Caco-2 (cell line): ENCODE measurements at places on chromosomes 12 and 14.
A peak's percentile ranks its signal among the peaks of the same experiment; 100 is the strongest.

GRCh38 chr12:63918800-63919300, 74.3 kb downstream of the SRGAP1 start:
- no peaks in the 10 kb centered on the region; the same call in 1 of the 2 replicates for H3K36me3 ChIP-seq
- H3K27me3 ChIP-seq = no peaks in the 10 kb centered on the region
- no peak overlapping the region for H3K4me3 ChIP-seq
- peaks cover 70% of the 10 kb centered on the region for H3K4me1 ChIP-seq
- no peak for DNase-seq
- peak overlapping the region; percentile 77 for H3K27ac ChIP-seq

DNA sequence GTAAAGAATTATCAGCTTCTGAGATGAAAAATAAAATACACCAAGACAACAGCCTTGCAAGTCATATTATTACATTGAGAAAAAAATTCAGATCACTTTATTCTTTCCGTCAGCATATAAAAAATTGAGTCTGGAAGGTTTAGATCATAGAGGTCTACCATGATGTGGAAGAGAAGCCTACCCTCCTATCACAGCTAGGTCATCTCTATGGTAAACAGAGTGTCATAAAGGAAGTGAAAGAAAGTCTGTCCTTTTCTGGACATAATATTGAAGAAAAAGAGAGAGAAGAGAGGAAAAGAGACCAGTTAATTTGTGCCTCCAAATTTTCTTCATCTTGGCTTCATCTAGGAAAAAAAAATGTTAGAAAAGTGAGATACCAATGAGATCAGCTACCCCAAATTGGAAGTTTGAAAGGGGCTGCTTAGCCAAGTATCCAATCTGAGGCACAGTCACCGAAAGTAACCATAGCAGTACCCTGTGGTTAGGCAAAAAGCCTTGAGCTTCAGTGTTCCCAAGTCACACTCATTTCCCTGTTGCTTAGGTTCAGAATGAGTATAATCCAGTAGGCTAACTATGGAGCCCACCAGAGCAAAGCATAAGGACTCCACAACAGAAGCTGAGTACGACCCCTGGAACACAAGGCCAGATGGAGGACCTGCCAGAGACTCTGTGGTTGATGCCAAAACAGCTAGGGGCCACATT, 38.1 kb downstream of the DUSP6 start:
- DNase-seq = no peak
- H3K4me1 ChIP-seq = peaks cover 9% of the 10 kb centered on the region
- no peaks in the 10 kb centered on the region for H3K36me3 ChIP-seq
- H3K27me3 ChIP-seq = no peaks in the 10 kb centered on the region
- no peak overlapping the region for H3K4me3 ChIP-seq
- no peak overlapping the region for H3K27ac ChIP-seq

GRCh38 chr14:89422952-89423345, 5.9 kb upstream of the FOXN3 start:
- no peak overlapping the region for H3K4me3 ChIP-seq
- H3K27me3 ChIP-seq = no peaks in the 10 kb centered on the region
- H3K4me1 ChIP-seq = peaks cover 19% of the 10 kb centered on the region

DNA sequence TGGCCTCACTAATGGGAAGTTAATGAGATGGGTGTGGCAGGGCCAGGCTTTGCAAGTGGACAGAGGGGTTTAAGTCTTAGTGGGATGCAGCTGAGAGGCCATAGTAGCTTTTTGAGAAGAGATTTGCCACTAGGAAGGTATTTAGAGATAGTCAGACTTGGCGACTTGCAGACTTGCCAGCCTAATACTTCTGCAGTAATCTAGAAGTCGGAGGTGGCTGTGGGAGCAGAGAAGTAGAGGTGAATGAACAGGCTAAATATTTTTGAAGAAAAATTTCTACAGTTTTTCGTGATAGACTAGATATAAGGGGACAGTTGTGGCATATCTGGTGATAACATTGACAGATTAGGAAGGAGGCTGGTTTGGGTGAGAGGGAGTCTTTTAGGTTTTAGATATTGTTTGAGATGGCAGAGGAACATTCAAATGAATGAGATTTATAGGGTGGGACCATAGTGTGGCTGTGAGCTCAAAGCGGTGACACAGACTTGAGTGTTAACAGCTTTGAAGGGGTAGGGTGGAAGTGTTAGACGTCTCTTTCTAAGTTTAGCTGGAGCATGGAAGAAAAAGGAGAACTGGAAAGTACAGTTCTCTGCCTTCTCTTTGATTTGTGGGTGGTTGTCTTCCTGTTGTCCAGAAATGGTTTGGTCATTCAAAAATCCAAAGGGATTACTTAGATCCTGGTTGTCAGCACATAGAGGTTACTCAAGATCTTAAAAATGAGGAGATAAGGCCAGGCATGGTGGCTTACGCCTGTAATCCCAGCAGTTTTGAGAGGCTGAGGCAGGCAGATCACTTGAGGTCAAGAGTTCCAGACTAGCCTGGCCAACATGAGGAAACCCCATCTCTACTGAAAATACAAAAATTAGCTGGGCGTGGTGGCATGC, 44.9 kb downstream of the MAPKAPK5 start:
- no peak overlapping the region for H3K27ac ChIP-seq
- H3K4me3 ChIP-seq = no peak overlapping the region
- no peaks in the 10 kb centered on the region for H3K27me3 ChIP-seq
- DNase-seq = no peak
- peaks cover 5% of the 10 kb centered on the region for H3K36me3 ChIP-seq
- H3K4me1 ChIP-seq = no peaks in the 10 kb centered on the region

- no peak overlapping the region for H3K27ac ChIP-seq
- no peaks in the 10 kb centered on the region for H3K36me3 ChIP-seq
- H3K4me1 ChIP-seq = no peaks in the 10 kb centered on the region
- no peak overlapping the region for H3K4me3 ChIP-seq
- peak; percentile 72 for DNase-seq
These were observed 1030.4 kb downstream of the TMEM121 start for GRCh38 chr14:106556665-106557289.

GRCh38 chr12:12357719-12358461, 1.0 kb downstream of the BORCS5 start:
- H3K4me3 ChIP-seq = peak overlapping the region; percentile 86
- H3K4me1 ChIP-seq = peaks cover 7% of the 10 kb centered on the region; the same call in 1 of the 2 replicates
- no peak for DNase-seq
- no peaks in the 10 kb centered on the region; the same call in 1 of the 2 replicates for H3K36me3 ChIP-seq
- peak overlapping the region; percentile 96 for H3K27ac ChIP-seq

GRCh38 chr12:7716381-7716780, 5.1 kb downstream of the DPPA3 start:
- no peaks in the 10 kb centered on the region for H3K27me3 ChIP-seq
- no peaks in the 10 kb centered on the region for H3K36me3 ChIP-seq
- peak; percentile 62 for DNase-seq
- peaks cover 10% of the 10 kb centered on the region for H3K4me1 ChIP-seq
- no peak overlapping the region for H3K4me3 ChIP-seq
- peak overlapping the region; percentile 54 for H3K27ac ChIP-seq

DNA sequence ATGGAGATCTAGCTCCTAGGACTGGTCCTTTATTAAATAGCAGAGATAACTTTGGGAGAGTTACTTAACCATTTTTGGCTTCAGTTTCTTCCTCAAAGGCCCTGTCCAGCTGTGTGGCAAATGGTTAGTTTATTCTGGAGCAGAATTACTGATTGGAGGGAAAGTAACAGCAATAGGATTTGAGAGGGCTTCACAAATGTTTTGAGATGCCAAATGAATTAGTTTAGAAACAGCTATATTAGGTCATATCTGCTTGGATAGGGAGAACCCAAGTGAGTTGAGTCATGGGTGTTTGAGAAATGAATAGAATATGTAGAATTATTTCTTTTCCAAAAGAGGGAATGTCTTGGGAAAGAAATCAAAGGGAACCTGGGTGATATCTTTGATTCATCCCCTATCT, 17.5 kb downstream of the RASSF3 start:
- H3K36me3 ChIP-seq = 0 out of 2 replicates have a peak, but pooled peaks cover 1% of the 10 kb centered on the region
- DNase-seq = no peak
- no peaks in the 10 kb centered on the region for H3K27me3 ChIP-seq

DNA sequence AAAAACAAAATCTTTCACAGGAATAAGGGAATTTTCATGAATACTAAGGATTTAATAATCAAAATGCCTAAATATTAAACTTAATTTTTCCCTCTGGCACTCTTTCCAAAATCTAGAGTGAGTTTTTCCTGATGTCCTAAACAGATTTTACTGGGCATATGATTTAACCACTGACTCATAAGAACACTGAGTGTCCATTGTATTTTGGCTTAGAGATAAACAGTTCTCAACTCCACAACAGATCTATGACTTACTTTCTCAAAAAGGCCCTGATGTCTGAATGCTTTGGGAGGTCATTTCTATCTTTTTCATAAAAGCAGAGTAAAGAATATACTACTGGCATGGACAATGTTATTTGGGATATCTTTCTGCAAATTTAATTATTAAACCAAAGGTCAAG, 15.0 kb downstream of the TMBIM4 start:
- no peak overlapping the region for H3K27ac ChIP-seq
- no peaks in the 10 kb centered on the region for H3K4me1 ChIP-seq
- H3K27me3 ChIP-seq = no peaks in the 10 kb centered on the region
- H3K4me3 ChIP-seq = no peak overlapping the region
- DNase-seq = no peak
- no peaks in the 10 kb centered on the region; the same call in none of the 2 replicates for H3K36me3 ChIP-seq

- H3K27ac ChIP-seq = no peak overlapping the region
- H3K36me3 ChIP-seq = no peaks in the 10 kb centered on the region
- no peak for DNase-seq
- H3K4me3 ChIP-seq = no peak overlapping the region
These were observed 213.7 kb upstream of the SYT10 start for GRCh38 chr12:33653362-33653761.

DNA sequence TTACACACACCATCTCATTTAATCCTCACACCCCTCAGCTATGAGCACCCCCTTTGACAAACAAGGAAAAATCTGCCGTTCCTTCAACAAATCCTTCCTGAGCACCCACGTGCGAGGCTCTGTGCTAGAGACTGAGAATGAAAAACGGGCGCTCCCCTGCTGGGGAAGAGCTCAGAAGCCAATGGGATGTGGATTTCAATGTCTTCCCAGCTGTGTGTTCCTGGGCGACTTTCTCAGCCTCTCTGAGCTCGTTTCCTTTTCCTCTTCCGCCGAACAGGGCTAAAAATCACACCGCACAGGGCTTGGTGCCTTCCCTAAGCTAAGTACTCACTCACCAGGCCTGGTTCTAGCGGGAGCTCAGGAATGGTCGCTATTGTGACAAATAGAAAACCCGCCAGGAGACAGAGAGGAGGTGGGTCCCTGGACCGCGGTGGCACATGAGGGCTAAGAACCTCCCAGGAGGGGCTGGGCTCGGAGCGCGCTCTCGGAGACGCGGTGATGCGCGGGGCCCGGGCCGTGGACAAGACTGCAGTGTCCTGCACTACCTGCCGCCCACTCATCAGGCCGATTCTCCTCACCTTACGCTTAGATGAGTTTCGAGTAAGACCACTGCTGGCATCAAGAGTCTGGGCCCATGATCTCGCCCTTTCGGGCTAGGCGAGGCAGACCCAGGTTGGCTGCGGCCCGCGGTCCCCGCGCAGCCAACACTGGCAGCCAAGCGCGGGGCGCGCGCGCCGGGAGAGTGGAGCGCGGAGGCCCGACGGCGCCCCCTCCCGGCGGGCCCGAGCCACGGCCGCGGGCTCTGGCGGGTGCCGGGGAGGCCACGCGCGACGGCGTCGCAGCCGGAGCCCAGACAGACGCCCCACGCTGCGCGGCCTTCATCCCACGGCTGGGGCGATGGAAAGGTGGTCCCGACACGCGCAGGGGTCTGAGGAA, 17.0 kb downstream of the ZDHHC22 start:
- H3K27me3 ChIP-seq = no peaks in the 10 kb centered on the region
- no peaks in the 10 kb centered on the region for H3K36me3 ChIP-seq
- H3K4me3 ChIP-seq = no peak overlapping the region
- 0 out of 2 replicates have a peak, but pooled peaks cover 5% of the 10 kb centered on the region for H3K4me1 ChIP-seq

DNA sequence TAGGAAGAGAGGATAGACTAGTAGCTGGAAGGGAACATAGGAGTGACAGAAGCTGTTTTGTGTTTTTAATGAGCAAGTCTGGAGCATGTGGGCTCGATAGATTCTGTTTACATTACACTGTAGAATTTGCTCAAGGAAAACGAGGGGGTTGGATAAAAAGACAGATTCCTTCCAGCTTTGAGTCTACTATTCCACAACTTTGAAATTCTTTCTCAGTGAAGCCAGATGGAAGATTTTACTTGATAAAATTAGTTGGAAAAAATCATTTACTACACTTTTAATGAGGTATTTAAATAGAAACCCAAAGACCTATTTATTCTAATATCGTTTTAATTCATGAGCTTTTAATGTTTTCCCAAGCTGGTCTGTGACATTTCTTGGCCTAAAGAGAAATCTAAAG, 19.5 kb upstream of the EPS8 start:
- no peak overlapping the region for H3K27ac ChIP-seq
- no peaks in the 10 kb centered on the region for H3K4me1 ChIP-seq
- no peak overlapping the region for H3K4me3 ChIP-seq
- no peaks in the 10 kb centered on the region for H3K36me3 ChIP-seq
- H3K27me3 ChIP-seq = no peaks in the 10 kb centered on the region

DNA sequence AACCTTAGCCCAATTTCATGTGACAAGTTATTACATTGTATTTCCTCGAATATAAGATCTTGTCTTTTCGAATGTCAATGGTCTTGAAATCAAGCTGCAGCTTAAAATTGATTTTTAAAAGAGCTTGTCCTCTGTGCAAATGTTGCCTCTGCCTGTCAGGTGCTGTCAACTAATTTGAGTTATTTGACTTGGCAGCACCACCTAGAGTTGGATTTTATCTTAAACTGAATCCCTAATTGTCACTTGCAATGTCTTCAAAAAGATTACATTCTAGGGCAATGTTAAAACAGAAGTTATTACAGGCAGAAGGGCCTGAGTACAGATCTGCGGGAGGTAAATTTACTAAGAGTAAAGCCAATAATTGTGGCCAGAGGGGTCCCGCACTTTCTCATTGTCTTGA, 26.2 kb upstream of the TUNAR start:
- DNase-seq = no peak
- no peaks in the 10 kb centered on the region for H3K4me1 ChIP-seq
- no peak overlapping the region for H3K27ac ChIP-seq
- H3K27me3 ChIP-seq = no peaks in the 10 kb centered on the region
- H3K4me3 ChIP-seq = no peak overlapping the region

DNA sequence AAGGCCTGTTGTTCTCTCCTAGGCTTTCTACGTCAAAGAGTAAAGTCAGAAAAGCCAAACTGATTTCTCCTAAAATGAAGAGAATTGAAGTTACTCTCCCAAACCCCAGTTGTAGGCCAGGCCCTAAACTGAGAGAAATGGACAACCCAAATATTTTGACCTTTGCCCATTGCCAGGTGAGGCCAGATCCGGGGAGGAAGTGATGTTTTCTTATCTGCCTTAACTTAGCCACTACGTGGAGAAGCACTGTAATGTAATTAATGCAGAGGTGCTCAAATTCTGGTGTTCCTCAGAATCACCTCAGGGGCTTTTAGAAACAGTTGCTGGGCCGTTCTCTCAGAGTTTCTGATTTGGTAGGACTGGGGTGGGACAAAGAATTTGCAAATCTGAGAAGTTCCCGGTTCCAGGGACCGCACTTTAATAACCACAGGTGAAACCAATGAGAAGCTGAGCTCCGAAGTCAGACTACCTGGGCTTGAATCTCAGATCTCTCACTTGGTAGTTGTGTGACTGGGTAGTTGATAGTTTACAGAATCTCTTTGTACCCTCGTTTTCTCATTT, 73.2 kb downstream of the ETV6 start:
- no peak for DNase-seq
- no peaks in the 10 kb centered on the region for H3K27me3 ChIP-seq
- no peaks in the 10 kb centered on the region; the same call in 1 of the 2 replicates for H3K36me3 ChIP-seq
- H3K27ac ChIP-seq = no peak overlapping the region
- H3K4me1 ChIP-seq = peaks cover 8% of the 10 kb centered on the region; the same call in 1 of the 2 replicates
- H3K4me3 ChIP-seq = no peak overlapping the region

GRCh38 chr12:116594325-116595038, 35.3 kb downstream of the MAP1LC3B2 start:
- no peak overlapping the region for H3K4me3 ChIP-seq

GRCh38 chr14:22597265-22597664, 835 bp upstream of the ABHD4 start:
- peak overlapping the region; percentile 84 for H3K4me3 ChIP-seq
- peaks cover 46% of the 10 kb centered on the region for H3K4me1 ChIP-seq
- no peak for DNase-seq
- peaks cover 2% of the 10 kb centered on the region for H3K36me3 ChIP-seq
- no peaks in the 10 kb centered on the region for H3K27me3 ChIP-seq
